Caudate nucleus (tissue), 63 donors: ENCODE measurements at places on chromosomes 1 and 21.

GRCh38 chr21:28635541-28635940 lies 357.1 kb downstream of the LTN1 start:
- no peak for DNase-seq

DNA sequence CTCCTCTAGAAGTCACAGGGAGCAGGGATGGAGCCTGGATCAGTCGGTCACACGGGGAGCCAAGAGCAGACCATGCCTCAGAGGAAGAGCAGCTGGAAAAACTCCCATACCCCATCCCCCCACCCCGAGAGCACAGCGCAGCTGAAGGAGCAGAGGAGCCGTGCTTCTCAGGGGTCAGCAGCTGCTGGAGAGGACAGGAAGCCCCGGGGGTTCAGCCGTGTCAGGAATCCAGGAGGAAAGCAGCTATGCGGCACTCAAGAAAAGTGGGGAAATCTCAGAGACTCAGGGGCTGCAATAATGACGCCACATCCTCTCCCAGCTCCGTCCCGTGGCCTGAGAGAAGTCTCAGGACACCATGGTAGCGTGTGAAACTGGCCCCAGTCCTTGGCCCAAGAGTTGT lies 102.3 kb downstream of the NPHP4 start:
- DNase-seq: no peak

DNA sequence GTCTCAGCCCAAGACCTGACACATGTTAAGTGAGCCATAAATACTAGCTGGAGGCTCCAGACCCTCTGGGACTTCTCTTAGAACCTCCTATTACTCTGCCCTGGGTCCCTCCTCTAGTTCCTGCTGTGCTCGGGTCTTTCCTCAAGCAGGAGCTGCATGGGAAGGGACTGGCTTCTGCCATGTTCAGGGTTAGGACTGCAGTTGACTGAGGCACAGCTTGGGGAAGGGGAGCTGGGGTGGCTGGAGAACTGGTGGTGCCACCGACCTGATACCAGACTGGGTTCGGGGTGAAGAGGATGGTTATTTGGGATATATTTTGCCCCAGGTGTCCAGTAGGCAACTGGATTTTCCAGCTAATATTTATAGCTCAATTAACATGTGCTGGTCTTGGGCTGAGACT lies 15.7 kb downstream of the HYI start:
- no peak for DNase-seq

- no peak for DNase-seq
Observed at GRCh38 chr1:17991996-17992395, 115.6 kb upstream of the IGSF21 start.

DNA sequence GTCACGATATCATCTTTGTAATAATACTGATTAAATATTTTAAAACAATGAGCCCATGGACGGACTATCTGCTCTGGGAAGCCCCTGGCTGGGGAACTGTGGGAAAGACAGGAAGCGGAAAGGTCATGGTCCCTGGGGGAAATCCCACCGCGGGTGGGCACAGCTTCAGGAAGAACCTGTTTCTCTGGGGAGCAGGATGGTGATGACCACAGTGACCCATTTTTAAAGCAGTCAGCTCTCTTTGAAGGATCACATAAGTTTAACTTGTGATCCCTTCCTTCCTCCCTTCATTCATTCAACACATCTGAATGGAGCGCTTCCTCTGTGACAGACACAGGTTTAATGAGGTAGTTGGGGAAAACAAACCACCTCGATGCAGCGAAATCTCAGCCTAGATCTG lies 73.0 kb downstream of the DHRS3 start:
- no peak for DNase-seq

DNA sequence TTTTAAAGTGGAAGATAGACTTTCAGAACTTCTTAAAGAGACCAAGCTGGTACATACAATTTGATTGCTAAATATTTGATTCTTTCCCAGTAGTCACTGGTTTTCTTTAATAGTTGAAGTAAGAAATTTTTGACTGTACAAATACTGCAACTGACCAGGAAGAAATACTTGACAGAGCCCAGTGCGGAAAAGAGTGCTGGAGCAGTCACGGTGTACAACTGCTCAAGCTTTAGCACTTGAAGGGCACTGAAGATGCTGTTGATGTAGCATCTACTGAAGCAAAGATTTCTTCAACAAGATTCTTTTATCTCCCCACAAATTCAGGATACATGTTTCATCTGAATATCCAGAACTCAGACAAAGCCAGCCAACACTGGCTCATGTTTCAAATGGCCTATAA lies 41.5 kb downstream of the SLC35F3 start:
- no peak for DNase-seq

DNA sequence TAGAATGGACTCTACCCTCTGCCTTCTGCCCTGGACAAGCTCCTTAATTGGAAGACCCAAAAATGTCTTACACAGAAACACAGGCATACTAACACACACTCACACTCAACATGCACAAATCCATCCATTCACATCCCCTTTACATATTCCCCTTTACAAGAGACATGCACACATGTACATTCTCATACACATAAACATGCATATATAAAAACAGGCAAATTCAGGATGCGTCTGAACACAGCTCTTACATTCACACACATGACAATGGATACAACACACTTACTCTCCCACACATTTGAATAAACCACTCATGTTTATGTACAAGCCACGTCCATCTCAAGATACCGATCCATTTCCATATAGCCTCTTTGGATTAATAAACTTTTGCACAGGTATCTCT lies 84.4 kb downstream of the HMGB4 start:
- no peak for DNase-seq

- no peak for DNase-seq
Observed at GRCh38 chr1:75172556-75172955, 38.4 kb downstream of the LHX8 start.

DNA sequence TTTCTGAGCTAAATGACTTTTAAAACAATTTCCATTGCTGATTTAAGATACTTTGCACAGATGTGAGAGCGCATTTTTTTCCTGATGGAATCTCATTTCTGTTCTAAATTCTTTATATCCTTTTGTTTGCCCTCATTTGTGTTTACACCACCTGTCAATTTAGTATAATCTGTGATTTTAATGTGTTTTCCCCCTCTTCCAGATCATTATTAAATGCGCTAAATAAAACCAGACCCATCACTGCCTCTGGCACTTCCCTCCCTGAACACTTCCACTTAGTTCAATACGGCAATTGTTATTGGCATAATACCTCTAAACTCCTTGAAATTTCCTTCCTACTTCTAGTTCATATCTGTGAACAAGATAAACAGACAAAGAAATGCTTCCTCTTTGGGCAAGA lies 186.9 kb upstream of the ADGRL2 start:
- no peak for DNase-seq

DNA sequence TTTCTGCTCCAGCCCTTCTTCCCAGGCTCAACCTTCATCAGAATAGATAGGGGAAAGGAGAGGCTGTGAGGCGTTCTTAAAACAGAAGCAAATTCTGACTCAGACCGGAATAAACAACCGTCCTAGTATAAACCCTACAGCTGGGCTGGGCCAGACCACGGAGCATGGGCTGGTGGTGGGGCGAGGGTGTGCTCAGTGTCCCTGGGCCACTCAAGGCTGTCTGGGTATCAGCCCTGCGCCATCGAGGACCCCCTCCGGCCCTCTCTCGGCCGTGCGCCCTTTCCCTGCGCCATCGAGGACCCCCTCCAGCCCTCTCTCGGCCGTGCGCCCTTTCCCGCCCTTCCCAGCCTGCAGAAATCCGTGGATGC lies 36.0 kb downstream of the CAPN2 start:
- DNase-seq: no peak

GRCh38 chr1:106278716-106279115 lies 777.8 kb upstream of the PRMT6 start:
- DNase-seq: no peak

DNA sequence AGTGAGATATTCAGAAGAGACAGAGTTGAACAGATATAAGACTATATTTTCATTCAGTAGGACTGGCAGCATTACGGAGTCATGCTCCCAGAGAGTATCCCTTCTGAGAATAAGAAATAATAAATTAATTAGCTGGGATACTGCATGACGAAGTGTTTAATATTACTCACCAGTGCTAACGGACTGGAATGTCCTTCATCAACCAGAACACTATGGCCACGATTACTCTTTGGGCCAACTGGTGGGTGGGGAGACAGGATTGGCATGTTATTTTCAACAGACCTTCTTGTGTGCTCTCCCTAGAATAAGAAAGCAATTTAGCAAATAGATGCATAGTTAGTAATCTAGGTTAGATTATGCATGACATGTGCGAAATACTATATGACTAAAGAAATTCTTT lies 32.4 kb downstream of the ERICH3 start:
- DNase-seq: no peak

DNA sequence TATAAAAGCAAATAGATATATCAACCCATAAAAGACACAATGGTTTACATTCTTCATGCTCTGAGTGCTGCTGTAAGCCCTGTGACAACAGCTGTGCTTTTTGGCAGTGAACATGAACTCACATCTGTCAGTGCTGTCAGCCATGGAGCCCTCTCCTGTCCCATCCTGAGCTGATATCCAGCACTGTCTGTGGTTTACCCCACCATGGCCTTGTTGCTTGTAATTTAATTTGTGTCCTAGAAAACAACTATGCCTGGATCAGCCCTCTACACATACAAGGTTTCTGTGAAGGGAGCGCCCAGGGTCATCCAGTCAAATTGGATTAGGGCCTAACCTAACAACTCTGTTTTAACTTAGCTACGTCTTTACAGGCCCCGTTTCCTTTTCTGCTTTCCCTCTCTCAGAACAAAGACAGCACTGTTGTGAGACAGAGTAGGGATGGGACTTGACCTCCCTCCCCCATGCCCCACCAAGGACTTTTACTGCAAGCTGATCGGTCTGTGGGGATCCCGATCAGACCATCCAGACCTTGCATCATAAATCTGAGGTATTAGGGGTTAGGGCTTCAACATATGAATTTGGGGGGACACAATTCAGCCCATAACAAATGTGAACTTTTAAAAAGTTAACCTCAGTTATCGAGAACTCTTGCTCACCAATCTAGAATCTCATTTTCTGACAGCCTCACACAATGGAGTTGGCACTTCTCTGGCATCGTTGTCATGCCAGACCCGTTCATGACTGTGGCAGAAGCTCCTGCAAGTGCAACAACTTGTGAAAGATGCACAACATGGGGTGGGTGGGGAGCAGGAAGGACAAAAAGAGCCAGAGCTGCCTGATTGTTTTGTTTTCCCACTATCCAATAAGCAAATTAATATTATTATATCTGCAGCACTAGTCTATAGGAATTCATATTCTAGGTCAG lies 16.4 kb upstream of the SLC44A3 start:
- DNase-seq: peak; percentile 86

- DNase-seq: no peak
Observed at GRCh38 chr1:244645890-244646289, 7.0 kb upstream of the DESI2 start.

- DNase-seq: no peak
Observed at GRCh38 chr1:90724361-90724760, 7.3 kb upstream of the BARHL2 start.

- DNase-seq: no peak
Observed at GRCh38 chr1:183515002-183515689, 42.8 kb downstream of the SMG7 start.

GRCh38 chr1:55539652-55540512 lies 324.7 kb upstream of the USP24 start:
- DNase-seq: peak; percentile 35

- DNase-seq: no peak
Observed at GRCh38 chr1:54099061-54099610, 45.7 kb downstream of the TCEANC2 start.

- DNase-seq: no peak
Observed at GRCh38 chr1:104760017-104760416, 1010.3 kb downstream of the AMY1C start.

GRCh38 chr1:180988253-180988752 lies 34.4 kb downstream of the STX6 start:
- DNase-seq: peak; percentile 15

- DNase-seq: no peak
Observed at GRCh38 chr21:31268090-31268489, 76.0 kb downstream of the TIAM1 start.

DNA sequence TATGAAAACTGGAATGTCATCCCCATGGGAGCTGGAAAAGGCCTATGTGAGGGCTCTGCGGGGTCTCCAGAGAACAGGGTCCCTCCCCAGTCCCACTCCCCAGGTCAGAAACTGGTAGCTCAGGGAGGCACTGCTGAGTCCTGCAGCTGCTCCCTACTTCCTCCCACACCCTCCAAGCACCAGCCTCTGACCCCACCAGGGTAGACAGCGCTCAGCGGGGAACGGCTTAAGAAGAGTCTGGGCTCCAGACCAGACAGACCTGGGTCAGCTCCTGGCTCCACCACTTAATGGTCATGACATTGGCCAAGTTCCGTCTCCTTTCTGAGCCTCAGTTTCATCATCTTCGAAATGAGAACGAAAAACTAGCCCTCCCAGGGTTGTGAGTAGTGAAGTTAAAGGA lies 7.2 kb downstream of the LRP8 start:
- DNase-seq: no peak

DNA sequence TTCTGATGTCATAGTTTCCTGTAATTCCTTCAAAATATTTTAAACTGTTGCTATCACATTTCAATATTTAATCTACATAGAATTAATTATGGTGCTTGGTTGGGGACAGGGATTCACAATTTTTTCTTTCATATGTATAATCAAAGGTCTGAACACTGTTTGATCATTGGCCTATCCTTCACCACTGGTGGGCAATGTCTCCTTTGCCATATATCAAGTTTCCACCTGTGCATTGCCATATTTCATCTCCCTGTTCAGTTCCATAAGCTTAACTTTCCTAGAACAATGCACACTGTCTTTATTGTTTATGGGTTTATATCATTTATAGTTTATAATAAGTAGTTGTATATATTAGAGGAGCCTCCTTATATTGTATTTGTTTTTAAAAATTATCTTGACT lies 374.9 kb upstream of the PTBP2 start:
- no peak for DNase-seq

DNA sequence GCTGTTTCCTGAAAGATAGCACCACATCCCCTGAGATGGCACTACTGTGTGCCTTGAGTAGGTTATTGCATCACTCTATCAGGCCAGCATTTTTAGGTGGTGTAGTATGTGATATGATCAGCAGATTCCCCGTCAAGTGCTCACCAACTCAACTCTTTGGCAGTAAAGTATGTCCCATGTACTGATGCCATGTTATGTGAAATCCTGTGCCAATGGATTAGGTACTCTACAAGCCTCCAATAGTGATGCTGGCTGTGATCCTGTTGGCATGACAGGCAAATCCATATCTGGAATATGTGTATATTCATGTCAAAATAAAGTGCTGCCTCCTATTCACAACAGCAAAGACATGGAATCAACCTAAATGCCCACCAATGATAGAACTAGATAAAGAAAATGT lies 137.2 kb upstream of the CAMK1G start:
- DNase-seq: no peak

GRCh38 chr1:82044536-82044935 lies 243.8 kb downstream of the ADGRL2 start:
- no peak for DNase-seq

DNA sequence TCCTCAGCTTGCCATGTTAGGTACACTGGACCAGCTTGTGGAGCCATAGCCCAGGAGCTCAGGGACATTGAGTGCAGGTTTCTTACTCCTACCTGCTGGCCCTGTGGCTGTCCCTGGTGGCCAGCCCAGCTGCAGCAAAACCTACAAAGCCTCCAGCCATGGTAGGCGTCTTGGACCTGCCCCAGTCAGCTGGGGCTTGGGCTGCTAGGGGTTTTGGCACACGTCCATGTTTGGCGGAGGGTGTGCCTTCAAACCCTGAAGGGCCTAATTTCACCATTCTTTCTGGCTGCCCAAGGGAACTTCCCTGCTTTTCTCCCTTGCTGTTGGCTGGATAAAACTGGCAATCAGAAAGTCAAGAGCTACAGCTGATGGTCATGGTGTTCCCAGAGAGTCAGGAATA lies 25.4 kb downstream of the HMGCS2 start:
- no peak for DNase-seq

GRCh38 chr1:165117482-165117881 lies 239.0 kb downstream of the LMX1A start:
- DNase-seq: no peak
